ENCODE measurements at places on chromosomes 6 and 20.

DNA sequence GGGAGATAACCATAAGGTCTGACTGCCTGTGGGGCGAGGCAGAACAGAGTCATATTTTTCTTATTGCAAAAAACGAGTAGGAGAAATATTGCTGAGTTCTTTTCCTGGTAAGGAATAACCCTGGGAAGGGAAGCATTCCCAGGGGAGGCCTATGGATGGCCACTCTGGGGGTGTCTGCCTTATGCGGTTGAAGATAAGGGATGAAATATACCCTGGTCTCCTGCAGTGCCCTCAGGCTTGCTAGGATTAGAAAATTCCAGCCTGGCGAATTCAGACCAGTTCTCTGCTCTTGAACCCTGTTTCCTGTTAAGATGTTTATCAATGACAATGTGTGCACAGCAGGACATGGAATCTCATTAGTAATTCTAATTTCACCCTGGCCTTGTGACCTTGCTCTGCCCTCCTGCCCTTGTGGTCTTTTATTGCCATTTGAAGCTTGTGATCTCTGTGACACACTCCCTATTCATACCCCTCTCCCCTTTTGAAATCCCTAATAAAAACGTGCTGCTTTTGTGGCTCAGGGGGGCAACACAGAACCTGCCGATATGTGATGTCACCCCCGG, 491.1 kb upstream of the EYS start:
- no peak for DNase-seq

- DNase-seq = no peak
Observed at GRCh38 chr20:63151554-63152321, 64.2 kb downstream of the YTHDF1 start.

DNA sequence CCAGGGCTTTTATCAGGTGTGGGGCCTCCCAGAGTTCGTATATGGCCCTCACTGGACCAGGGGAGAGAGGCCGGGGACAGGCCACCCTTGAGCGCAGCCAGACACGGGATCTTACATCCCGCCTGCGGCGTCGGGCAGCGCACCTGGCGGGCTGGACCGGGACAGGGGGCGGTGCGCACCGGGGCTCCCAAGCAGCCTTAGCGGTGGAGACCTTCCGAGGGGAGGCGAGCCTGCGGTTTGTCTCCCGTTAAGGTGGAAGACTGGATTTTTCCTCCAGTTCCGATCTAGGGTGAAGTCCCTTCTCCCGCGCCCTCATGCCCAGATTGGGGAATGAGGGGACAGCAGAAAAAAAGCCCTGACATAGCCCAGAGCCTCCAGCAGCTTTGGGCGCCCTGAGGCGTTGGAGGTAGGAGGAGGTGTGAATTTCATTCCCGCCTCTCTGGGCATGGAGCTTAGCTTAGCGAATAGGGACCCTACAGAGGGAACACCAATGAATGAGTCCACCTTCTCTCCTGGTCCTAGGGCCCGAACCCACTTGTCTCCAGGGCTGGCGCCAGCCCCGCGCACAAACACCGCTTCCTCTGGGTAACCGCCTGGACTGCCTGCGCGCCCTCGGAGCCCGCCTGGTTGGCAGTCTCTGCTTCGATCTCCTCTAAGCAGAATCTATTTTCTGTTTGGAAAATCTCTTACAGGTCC, 6.7 kb upstream of the LAMP5 start:
- no peak for DNase-seq

- no peak for DNase-seq
Observed at GRCh38 chr20:49426395-49426794, 56.1 kb downstream of the KCNB1 start.

DNA sequence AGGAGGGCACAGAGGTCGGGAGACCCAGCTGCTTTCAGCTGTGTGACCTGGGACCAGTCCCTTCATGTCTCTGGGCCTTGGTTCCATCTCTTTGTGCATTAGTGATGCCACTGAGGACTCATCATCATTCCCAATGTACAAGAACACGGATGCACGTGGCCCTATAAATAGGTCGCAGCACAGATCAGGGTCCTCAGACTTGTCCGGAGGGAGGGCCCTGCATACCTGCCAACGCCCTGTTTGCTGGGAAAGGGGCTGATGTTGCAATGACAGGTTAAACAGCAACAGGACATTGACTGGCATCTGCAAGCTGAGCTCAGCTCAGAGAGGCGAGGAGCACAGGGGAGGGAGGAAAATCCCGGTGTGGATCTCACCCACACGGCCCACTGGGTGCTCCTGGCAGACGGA, 21.8 kb downstream of the TGM2 start:
- DNase-seq = no peak

DNA sequence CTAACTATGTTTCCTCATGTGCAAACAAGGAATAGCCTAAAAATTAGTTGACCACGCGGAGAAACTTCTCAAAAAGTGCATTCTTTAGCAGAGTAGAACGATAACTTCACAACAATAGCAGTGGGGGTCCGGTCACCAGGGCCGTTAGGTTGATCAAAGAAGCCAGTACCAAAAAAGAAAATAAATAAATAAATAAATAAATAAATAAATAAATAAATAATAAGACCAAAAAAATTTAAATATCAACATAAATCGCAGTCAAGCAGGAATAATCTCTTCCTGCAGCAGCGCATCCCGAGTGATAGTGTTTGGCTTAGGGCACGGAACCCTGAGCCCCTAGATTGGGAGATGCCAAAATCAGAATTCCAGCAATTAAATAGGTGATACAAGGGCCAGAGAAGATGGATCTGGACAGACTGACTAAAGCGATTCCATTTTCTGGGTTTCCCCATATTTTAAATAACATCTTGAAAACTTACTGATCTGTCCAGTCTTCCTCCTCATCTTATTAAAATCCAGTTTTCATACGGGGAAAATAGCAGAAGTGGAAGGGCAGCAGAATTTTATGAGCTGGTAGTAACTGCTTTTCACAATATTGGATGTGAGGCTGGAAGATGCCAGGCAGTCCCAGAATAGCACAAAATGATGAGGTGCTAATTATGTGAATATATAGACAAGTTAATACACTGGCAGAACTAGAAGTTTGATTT, 4.4 kb upstream of the OLIG3 start:
- no peak for DNase-seq

- no peak for DNase-seq
Observed at GRCh38 chr6:149453597-149454345, 31.0 kb downstream of the ZC3H12D start.

DNA sequence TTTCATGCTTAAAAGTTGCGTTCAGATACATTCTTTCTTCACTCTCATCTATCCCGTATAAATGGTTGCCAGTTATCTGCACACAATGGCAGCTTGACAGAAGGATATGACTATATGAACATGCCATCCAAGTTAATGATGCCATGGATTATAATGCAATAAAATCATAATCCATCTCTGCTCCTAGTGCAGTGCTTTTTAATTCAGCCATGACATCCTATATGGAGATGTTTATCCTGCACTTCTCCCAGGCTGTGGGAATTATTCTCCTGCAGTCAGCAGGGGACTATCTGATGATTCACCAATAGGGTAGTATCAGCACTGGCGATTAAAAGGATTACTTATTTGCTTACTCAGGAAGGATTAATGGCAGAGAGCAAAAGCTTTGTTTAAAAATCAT, 273.8 kb downstream of the SAMD5 start:
- no peak for DNase-seq

DNA sequence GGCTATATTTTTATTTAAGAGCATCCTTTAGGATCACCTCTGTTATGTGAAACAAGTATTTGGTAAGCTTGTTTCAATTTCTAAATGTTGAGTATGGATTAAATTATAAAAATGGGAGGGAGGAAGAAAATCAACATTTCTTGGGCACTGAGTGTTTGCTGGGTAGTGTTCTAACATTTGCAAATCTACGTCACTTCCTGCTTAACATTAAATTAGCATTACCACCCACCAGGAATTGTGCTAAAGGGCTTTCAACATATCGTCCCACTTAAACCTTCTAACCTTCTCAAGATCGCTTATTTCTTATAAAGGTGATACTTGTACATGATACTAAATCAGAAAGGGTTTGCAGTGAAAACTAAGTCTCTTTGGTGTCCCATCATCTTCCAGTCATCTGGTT, 7.9 kb upstream of the TMEM217 start:
- DNase-seq = no peak

- no peak for DNase-seq
Observed at GRCh38 chr6:100426241-100426640, 38.5 kb downstream of the SIM1 start.

DNA sequence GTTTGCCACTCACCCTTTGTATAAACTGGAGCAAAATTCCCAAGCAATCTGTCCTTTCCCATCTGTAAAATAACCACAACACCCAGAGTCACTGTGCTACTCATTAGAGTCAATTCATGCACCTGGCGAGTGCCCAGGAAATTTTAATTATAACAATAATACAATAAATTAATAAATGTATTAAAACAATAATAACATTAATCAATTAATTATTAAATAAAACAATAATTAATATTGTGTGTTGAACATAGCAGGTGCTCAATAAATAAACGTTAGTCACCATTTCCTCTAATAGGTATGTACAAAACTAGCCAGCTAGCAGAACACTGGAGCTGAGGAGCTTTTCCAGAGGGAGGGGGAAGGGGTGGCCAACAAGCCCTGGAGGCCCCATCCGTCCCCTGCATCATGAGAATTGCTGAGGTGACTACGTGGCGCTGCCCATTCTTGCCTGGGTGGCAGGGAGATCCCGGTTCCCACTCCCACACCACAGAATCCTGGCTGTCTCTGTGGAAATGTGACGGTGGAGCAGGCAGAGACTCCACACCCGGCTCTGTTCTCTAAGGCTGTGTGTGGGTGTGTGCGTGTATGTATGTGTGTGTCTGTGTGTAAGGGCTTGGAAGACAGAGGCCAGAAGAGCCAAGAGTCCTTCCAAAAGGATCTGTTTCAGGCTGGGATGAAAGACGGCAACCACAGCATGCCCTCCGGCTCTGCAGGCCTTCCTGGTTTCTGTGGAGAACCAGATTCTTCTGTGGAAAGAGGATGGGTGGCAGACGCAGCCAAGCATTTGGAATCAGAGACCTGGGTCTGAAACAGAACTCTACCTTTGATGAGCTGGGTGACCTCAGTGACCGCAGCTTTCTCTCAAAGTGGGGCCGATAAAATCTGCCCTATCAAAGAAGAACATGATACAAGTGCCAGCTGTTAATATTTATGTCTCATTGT, 18.8 kb upstream of the EZR start:
- no peak for DNase-seq

GRCh38 chr6:147154454-147154853, 49.8 kb upstream of the STXBP5 start:
- DNase-seq = no peak

DNA sequence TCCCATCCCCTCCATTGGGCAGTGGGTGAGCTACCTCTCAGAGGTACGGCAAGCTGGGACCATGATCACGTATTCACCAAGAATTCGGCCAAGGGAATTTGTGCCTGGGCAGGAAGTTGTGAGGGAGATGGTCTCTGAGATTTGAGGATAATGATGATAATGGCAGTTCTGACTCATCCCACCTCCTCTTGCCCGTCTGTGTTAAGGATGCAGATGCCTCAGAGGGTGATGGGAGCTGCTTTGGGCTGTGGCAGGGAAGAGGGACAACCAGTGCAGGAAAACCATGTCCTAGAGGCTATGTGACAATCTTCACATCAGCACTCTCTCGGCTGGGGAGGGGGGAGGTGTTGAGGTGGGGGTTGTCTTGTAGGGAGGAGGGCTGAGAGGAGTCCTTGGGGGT, 4.3 kb downstream of the TGM6 start:
- no peak for DNase-seq

DNA sequence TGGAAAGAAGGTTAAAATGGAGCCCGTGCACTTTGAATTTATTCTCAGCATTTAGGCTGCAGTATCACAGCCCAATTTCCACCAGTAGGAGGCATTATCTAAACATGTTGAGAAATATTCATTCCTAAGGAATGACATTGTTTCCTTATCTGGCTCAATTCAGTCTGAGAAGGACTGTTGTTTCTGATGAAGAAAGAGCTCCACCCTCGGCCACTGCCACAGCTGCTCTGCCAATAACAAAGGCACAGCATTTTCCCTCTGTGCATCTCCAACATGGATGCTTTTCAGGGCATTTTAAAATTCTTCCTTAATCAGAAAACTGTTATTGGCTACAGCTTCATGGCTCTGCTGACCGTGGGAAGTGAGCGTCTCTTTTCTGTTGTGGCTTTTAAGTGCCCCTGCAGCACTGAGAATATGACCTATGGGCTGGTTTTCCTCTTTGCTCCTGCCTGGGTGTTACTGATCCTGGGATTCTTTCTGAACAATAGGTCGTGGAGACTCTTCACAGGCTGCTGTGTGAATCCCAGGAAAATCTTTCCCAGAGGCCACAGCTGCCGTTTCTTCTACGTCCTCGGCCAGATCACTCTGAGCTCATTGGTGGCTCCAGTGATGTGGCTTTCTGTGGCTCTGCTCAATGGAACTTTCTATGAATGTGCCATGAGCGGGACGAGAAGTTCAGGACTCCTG, at the start of gene CALHM5:
TSS of gene CALHM5 (plus strand) at position 216 of the 687 bp plus-strand sequence. CDS start at position 274, 58 bp downstream.
- DNase-seq = no peak

DNA sequence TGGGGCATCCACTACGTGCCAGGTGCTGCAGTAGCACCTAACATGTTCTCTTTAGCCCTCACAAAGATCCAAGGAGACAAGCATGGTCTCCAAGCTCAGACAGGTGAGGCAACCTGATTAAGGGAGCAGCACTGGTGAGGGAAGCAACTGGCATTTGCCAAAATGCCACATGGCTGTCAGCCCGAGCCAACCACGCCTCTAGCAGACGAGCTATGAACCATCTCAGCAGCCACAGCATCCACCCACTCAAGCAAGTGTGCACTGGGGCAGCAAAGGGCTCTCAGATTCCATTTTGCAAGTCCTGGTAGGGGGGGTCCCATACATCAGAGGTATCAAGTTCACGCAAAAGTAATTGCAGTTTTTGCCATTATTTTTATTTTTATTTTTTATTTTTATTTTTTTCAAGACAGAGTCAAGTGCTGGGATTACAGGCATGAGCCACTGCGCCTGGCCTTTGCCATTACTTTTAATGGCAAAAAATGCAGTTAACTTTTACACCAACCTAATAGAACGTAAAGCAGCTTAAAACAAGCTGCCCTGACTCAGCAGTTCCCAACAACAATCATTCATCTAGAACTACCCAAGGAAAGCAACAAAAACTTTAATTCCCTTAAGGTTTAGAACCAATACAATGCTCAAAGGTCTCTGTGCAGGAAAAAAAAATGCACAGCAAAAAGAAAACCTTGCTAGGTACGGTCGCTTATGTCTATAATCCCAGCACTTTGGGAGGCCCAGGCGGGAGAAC, 36.3 kb upstream of the SPDEF start:
- DNase-seq = no peak

DNA sequence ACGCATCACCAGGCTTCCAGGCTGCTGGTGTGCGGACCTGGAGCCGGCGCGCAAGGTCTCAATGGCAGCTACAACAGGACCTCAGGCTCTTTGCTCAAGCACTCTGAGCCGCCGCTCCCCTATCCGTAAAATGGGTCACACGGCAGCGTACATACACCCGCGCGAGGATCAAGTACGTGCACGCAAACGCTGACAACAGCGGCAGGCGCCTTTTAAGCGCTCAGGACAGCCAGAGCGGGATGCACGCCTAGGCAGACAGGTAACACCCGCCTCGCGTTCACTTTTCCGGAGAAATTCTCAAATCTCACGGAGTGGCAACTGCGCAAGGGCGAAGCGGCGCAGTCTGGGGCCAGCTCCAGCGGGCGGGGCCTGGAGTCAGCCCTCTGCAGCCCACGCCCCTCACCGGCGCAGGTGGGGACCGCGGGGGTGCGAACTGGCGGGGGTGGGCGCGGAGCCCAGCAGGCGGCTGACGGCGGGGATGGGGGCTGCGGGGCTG, 535 bp downstream of the EXOC2 start:
- peak; percentile 78 for DNase-seq

Data from CD4-positive, alpha-beta T cell treated with Interleukin-15 for 4 hours (primary cell).